ENCODE measurements at places on chromosomes 2 and 18.

DNA sequence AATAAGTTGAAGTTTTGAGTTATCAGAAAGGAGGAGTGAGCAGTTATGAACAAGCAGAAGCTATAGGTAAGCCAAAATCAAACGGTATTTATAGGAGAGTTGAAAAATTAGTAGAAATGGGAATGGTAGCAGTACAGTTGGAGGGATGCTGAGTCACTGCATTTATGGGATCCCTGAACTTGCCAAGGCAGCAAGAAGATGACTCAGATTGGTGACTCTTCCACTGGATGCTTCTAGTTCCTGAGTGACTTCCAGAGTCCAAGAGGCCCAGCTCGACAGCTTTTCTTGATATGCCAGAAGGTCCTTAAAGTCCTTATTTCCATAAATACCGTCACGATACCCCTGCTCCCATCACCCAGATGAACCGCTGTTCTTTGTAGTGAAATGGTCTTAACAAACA, 31.1 kb upstream of the ACTR3 start:
- DNase-seq: no peak

- DNase-seq: no peak
Measured at GRCh38 chr2:160970052-160970965, 189.9 kb upstream of the TANK start.

- no peak for DNase-seq
Measured at GRCh38 chr2:203871371-203871983, 3.9 kb downstream of the CTLA4 start.

GRCh38 chr18:79629249-79629558, 50.4 kb upstream of the CTDP1 start:
- DNase-seq: no peak

DNA sequence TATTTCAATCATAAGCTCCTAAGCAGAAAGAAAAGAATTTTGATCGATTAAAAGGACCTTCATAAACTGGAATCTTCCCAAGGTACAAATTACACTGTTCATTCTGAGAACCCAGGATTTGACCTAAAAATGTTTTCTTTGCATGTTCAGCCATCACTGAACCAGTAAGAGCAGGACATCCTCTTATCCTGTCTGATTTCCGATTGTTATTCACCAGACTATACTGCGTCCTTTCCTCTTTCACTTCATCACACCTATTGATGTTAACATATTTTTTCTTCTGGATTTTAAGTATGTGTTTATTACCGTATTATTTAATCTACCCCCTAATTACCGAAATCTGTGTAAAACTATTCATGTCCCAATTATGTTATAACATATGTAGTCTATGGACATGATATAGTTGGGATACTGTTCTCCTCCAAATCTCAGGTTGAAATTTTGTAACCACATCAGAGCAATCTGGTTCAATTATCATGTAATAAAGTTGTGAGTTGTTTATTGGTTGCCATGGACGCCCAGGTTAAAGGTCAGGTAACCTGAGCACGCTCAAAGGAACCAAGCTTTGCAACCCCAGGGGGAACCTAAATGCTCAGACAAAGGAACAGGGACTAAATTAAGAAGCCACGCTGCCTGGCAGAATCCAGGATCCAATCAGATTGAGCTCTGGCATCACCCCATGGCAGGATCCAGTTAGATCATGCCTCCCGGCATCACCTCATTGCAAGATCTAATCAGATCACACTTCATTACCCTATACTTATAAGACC, 11.6 kb upstream of the TBC1D8 start:
- no peak for DNase-seq

DNA sequence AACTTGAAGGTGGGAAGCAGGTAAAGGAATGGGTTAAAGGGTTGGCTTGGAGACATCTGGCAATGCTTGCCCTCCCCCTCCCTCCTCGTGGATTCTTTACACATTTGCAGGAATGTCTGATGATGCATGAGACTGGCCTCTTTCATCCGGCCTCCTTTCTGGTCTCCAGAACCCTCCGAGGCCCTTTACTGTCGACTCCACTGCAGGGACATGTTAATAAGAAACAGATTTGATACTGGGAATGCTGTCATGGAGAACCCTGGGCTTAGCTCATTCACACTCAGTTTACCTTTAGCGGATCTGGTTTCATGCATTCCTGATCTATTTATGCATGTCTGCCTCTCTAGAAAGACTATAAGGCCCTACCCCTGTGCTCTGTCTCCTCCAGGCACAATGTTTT, 238.7 kb downstream of the TGIF1 start:
- DNase-seq: no peak

DNA sequence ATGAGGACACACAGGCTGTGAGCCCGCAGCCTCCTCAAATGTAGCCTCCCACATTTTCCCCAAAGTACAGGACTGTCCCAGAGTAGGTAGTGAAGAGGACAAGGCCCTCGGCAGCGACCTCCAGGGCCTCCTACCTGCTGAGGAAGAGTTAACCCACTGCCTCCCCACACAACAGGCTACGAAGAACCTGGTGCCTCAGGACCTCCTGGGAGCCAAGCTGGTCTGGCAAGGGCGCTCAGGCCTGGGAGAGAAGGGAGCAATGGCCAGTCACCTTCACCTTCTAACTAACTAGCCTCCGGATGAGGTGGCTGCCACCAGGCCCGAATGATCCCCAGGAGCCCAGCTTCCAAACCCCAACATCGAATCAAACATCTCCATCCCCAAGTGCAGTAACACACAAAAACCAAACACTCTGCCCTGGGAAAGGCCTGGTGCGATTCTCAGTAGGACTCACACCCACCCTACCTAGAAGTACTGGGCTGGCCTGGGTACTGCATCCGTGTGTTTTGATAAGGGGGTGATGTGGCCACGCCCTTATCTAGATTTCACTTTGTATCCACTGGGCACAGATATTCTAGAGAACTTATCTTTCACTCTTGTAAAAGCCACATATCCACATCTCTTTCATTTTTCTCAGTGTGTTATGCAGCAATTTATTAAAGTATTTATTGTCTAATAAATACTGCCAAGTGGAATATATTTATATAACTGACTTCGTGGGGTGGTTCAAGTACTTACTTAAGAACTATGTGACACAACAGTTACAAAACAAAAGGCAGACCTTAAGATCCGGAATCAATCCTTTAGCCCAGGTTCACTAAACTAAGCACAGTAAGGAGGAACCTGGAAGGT, 9.7 kb downstream of the ERFE start:
- no peak for DNase-seq

GRCh38 chr2:18701546-18701945, 112.2 kb upstream of the NT5C1B start:
- no peak for DNase-seq

- no peak for DNase-seq
Measured at GRCh38 chr2:98027538-98027937, 31.8 kb upstream of the TMEM131 start.

- no peak for DNase-seq
Measured at GRCh38 chr2:229675569-229675968, 38.8 kb downstream of the DNER start.

DNA sequence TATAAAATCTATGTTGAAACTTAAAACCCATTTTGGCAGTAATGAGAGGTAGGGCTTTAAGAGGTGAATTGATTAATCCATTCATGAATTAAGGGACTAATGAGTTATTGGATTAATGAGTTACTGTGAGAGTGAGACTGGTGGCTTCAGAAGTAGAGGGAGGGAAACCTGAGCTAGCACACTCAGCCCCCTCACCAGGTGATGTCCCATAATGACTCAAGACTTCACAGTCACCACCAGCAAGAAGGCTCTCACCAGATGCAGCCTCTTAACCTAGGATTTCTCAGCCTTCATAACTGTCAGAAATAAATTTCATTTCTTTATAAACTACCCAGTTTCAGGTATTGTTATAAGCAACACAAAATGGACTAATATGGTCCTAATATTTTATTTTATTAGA, 621.7 kb upstream of the ACVR2A start:
- DNase-seq: no peak

GRCh38 chr2:225457482-225457881, 58.0 kb downstream of the NYAP2 start:
- DNase-seq: no peak

DNA sequence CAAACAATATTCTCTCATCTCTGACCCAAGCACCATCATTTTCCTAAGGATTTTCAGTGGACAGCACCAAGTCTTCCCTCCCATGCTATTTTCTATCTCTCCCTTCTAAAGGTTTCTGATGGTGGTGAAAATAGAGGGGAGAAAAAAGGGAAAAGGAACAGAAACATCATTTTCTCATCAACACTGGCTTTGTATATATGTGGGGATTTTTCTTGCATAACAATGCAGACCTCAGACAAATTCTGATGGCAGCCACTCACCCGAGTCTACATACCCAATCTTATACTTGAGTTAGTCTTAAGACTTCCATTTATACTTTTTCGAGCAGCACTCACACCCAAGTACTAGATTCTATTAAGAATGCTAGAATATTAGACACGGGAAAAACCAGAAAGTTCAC, 95.8 kb downstream of the TMEM163 start:
- DNase-seq: no peak

GRCh38 chr2:121173112-121173511, 111.9 kb downstream of the TFCP2L1 start:
- no peak for DNase-seq

DNA sequence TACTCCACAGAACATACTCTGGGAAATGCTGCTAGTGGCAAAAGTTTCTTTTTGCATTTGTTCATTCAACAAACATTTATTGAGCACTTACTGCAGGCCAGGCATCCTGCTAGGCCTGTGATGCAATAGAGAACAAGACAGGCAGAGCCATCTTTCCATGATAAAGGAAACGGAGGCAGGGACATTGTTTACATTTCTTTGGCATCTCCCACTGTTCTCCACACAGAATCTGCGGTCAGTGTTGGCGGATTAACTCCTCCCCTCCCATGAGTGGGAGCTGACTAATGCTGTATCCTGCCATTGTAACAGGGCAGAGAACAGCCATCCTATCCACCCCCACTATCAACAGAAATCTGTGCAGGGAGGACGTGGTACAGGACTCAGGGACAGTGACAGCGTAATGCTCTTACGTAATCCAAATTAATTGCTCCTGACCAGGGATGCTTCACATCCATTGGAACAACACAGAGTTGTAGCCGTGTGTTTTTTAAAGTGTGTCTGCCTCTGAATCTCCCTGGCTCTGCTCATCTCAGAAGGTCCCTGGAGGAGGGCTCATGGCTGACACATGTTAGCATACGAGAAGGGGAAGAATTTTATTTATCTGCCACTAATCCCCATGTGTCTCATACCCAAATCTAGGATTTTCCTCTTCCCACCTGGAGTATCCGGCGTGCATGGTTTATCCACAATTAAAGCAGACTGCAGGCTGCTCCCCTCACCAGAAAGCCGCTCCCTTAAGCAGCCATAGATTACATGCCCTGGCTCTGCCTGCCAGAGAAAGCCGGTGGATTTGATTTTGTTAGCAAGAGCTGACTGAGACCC, 32.3 kb downstream of the STEAP3 start:
- no peak for DNase-seq

All from LNCaP clone FGC (cell line).